ENCODE measurements at places on chromosomes 12 and 14.
A peak's percentile ranks its signal among the peaks of the same experiment; 100 is the strongest.

GRCh38 chr14:29465095-29465494 is 462.6 kb downstream of the PRKD1 start:
- DNase-seq: no peak

DNA sequence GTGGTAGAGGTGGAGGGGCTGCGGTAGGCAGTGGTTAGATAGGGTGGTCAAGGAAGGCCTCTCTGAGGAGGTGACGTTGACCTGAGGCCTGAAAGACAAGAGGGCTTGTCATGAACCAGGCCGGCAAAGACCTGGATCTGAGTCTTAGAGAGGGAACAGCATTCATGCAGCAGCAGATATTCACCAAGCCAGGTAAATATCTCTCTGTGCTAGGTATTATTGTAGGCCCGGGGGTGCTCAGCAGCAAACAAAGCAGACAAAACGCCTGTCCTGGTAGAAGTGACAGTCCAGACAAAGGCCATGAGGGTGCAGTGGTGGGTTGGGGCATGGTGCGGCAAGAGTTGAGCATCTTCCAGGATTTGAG is 117.6 kb downstream of the PTPN11 start:
- DNase-seq: no peak

GRCh38 chr12:124497039-124497438 is 70.4 kb downstream of the NCOR2 start:
- no peak for DNase-seq

- no peak for DNase-seq
Observed at GRCh38 chr12:75579552-75579951, 68.1 kb upstream of the KRR1 start.

DNA sequence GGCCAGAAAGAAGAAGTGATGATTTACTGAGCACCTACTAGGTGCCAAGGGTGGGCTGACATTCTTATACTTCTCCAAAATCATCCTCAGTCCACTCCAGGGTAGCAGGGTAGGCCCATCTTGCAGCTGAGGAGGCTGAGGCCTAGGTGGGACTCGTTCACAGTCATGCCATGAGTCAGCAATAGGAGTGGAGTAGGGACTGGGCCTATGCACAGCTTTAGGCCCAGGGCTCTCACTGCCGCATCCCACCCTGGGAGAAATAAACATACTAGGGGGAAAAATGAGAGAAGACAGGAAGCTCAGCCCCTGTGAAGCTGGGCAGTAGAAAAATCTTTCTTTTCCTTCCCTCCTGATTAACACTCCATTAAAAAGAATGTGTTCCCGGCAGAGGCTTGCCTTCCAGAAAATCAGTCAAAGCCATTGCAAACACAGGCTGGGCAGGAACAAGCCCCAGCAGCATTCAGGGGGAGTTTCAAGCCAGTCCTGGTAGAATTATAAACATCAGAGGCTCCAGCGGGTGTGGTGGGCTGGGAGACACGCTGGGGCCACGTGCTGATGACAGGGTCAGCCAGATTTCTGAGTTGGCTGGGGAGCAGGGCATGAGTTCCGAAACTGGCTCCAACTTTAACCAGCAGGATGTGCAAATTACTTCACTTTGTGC is 1.8 kb downstream of the HSPB8 start:
- DNase-seq: no peak

GRCh38 chr14:66709291-66709690 is 201.3 kb downstream of the GPHN start:
- DNase-seq: no peak

DNA sequence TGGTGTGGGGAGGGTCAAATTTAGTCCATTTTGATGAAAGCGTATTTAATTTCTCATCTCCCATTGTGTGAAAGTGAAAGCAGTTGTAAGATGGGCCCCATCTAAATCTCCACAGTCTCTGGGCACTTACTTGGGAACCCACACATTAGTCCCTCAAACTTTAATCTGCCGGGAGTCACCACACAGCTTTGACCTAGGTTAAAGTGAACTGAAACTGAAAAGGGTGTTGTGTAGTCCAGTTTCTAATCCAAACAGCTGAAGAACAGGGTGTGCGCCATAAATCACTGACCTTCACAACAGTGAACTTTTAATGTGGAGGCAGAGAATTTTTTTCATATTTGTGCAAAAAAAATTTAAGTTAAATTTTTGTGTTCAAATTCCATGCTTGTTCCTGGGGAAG is 48.4 kb upstream of the PTPRO start:
- DNase-seq: no peak

DNA sequence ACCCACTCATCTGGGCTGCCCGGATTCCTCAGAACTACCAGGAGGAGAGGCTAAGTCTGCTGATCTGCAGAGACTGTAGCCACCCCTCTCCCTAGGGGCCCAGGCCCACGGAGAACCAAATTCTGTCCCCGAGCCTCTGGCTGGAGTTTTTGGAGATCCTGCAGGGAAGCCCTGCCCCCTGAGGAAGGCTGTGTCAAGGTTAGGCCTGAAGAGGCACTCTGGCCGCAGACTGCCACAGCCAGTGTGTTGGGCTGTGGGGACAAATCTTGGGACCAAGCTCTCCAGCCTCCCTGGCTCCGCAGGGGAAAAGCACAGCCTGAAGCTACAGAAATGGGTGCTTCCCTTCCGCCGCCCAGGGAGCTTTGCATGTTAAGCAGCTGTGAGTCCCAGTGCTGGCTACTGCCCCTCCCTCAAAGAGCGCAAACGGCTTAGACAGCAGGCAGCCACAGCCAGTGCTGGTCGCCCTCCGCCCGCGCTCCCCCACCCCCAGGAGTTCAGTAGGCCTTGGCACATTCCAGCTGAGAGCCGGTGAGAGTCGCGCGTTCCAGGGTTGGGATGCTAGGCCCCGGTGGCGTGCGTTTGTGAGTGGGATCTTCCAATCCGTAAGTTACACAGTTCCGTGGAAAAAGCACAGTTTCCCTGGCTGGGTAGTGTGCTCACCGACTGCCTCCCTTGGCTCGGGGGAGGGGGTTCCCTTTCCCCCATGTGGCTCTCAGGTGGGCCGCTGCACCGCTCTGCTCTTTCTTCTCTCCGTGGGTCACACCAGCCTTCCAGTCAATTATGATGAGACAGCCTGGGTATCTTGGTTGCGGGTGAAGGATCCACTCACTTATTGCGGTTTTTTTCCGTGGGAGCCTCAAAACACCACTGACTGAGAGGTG is 13.2 kb downstream of the CLEC4E start:
- no peak for DNase-seq

GRCh38 chr14:70908935-70909641 is 1.8 kb downstream of the PCNX1 start:
- no peak for DNase-seq

- DNase-seq: no peak
Observed at GRCh38 chr12:124236625-124237031, 58.3 kb upstream of the RFLNA start.

DNA sequence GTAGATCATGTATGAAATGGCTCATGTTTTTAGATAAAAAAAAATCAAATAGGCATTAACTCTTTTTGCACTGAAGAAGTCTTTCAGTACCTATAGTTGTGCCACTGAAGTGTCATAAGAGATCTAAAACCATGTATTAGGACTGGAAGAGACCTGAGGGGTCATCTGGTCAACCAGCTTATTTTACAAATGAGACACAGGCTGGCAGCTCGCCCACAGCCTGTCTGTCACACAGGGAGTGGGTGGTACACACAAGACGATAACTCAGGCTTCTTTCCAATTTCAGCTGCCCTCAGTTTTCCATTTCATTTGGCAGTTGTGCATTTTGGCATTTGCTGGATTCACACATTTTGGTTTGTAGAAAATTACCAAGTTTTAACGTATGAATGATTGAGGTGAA is 34.7 kb downstream of the C12orf75 start:
- DNase-seq: no peak

- DNase-seq: no peak
Observed at GRCh38 chr14:72745546-72745945, 148.4 kb downstream of the DPF3 start.

DNA sequence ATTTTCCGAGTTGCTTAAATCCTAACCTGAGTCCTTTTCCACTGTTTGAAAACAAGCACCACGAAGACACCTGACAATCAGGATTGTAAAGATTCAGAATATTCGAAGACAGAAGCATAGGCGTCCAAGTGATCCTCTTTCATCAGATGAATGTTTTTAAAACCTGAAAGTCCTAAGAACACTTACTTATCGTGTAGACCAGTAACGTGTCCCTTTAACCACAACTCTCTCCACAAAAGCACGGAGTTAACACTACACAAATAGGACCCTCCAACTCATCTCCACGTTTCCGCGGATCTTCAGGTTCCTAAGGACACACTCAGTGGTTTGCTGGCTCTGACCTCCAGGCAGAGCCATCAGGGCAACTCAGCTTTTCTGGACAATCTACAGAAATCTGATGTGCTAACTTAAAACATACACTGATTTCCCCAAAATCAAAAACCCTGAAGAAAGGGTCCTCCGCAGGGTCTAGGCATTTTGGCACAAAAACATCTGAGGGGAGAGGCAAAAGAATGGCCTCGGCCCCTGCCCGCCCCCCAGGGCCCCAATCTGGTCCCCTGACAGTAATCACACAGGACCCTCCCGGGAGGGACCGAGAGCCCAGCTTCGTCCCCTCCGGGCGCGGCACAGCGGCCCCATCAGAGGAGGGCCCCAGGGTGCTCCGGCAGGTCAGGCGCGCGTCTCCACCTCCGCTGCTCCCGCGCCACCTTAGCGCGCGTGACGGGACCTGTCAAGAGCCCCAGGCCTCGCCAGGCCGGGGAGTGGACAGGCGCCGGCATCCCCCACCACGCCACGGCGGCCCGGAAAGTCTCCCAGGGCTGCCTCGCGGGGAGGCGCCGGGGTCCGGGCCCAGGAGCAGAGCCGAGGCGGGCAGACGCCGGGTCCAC is 925 bp downstream of the DICER1 start:
- peak; percentile 60 for DNase-seq

GRCh38 chr12:117152793-117153775 is 37.2 kb downstream of the FBXO21 start:
- DNase-seq: no peak

- no peak for DNase-seq
Observed at GRCh38 chr14:71960494-71961353, 28.5 kb downstream of the RGS6 start.

- peak; percentile 35 for DNase-seq
Observed at GRCh38 chr12:116236148-116236731, 41.3 kb downstream of the MED13L start.

- no peak for DNase-seq
Observed at GRCh38 chr12:88334271-88334670, 192.2 kb downstream of the TMTC3 start.

- no peak for DNase-seq
Observed at GRCh38 chr14:69268763-69269162, 8.8 kb downstream of the GALNT16 start.
